HL-60 (cell line): ENCODE measurements at places on chromosomes 7 and 10.

GRCh38 chr7:107430057-107430456 is 39.8 kb upstream of the GPR22 start:
- DNase-seq, result no peak

DNA sequence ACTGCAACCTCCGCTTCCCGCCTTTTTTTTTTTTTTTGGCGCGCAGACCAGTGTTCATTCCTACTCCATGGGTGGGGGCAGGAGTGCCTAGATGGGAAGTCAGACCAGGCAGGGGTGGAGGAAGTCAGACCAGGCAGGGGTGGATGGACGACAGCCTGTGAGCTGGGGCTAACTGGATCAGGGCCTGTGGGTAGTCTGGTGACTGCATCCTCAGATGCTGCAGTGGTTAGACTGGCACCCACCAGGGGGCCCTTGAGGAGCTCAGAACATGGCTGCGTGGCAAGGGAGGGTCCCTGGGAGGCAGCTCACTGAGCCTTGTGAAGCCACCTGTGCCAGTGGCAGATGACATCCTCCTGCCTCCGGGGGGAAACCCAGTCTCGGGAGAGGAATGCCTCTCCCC is 35.1 kb downstream of the RCC1L start:
- no peak for DNase-seq

DNA sequence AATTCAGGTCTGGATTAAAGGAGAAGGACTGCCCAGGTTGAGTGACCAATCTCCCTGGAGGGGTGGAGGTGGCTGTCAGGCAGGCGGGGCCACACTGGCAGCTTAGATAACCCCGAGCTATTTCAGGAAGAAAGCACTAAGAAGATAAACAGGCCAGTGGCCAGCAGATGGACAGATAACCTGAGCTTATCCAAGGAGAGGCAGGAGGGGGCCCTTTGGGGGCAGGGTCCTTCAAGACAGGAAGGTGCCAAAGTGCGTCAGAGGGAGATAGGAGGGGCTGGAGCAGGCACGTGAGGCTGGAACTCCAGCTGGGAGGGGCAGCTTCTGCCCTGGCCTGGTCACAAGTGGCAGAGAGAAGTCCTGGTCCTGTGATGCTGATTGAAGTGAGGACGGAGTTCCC is 29.8 kb upstream of the PODXL start:
- DNase-seq, result no peak

DNA sequence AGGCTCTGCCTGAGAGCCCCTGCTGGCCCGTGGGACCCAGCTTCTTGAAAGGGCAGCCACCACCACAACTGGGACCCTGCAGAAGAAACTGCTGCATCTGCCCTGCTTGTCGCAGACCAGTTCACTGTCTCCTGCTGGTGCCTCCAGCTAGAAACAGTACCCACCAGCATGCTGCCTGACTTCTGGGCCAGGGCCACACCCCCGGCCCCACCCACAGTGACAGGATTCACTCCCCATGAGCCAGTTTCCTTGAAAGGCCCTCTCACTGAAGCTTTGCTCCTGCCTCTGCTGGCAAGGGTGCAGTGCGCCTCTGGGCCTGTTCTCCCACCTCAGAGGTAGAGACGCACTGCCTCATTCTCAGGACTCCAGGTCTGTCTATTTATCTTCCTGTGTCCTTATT is 32.4 kb downstream of the ANXA11 start:
- no peak for DNase-seq
